ENCODE measurements at places on chromosomes 1 and 21. TPM values are rescaled to one million over a fixed set of nuclear protein-coding genes. Genes with fewer than 3 reads are reported as not detected.

TGFB2 gene
- total RNA-seq = 14.0 TPM

TYW3 gene
- total RNA-seq = 17.1 TPM

DNAI4 gene
- 0.39 TPM for total RNA-seq

FAM110D gene
- total RNA-seq = not detected

GBP4 gene
- total RNA-seq = not detected

MAP3K6 gene
- 14.5 TPM for total RNA-seq

SRRM1 gene
- total RNA-seq = 43.1 TPM

CNIH3 gene
- total RNA-seq = 0.55 TPM

TBX15 gene
- total RNA-seq = not detected

ARTN gene
- total RNA-seq = 0.18 TPM

RUNX3 gene
- 6.8 TPM for total RNA-seq

GAS5 gene
- 302 TPM for total RNA-seq

CMPK1 gene
- 56.8 TPM for total RNA-seq

NBPF4 gene
- total RNA-seq = 0.05 TPM

OR2G6 gene
- not detected for total RNA-seq

DAB1 gene
- not detected for total RNA-seq

GJC2 gene
- 0.32 TPM for total RNA-seq
